ENCODE measurements at places on chromosomes 12 and 14.

DNA sequence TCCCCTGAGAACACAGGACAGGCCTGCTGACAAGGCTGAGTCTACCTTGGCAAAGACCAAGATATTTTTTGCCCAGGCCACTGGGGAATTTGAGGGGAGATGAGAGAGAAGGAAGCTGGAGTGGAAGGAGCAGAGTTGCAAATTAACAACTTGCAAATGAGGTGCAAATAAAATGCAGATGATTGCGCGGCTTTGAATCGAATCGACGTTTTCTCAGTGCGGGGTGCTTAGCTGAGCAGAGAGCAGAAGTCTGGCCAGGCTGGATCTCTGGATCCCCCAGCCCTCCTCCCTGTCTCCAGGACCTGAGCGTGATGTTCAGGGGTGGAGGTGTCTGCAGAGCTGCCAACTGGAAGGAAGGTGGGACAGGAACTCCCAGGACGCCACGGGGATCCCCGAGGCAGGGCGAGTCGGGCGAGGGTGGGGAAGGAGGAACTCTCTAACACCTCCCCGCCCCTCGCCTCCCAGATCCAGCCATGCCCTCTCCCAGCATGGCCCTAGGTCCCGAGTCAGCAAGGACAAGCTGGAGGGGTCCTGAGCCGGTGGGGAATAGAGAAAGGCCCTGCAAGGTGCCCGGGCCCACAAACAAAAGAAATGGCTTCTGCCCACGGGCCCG lies 527 bp upstream of the CARMIL3 start:
- no peak for DNase-seq

DNA sequence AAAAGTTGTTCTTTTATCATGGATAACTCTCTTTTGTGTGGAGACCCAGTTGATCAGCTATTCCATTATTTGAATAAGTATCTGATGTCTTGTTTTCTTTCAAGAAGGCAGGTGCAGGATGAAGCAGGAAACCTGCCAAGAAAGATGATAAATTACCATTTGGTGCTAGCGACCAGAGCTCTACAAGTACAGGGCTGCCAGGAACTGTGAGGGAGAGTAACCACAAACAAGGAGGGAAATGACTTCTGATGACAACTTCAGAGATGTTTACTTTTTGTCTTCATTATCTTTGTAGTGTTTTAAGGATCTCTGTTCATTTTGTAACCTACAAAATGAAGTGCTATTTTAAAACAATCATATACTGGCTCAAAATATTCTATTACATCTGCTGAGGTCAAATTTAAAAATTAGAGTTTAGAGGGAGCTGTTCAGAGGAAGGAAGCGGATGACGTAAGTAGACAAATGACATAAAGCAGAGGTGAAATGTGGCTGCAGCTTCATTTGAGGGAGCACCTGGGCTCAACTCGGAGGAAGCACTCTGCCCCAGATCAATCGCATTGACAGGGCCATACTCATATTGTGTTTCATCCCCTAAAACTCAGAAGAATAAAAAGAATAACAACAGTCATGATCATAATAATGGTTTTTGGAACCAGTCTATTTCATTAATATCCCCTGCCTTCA lies 226.8 kb downstream of the C12orf42 start:
- DNase-seq = no peak

GRCh38 chr12:124544311-124544970 lies 23.0 kb downstream of the NCOR2 start:
- DNase-seq = no peak

GRCh38 chr12:91240386-91241095 lies 57.9 kb upstream of the DCN start:
- no peak for DNase-seq

DNA sequence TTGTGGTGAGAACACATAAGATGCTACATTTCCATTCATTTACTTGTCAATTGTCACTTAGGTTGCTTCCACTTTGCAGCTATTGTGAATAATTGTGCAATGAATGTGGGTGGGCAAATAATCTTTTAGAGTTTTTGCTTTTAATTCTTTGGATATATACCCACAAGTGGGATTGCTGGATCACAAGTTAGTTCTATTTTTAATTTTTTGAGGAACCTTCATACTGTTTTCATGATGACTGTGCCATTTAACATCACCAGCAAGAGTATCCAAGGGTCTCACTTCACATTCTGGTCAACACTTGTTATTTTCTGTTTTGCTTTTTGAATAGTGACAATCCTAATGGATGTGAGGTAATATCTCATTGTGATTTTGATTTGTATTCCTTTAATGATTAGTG lies 10.5 kb downstream of the CLEC6A start:
- no peak for DNase-seq

DNA sequence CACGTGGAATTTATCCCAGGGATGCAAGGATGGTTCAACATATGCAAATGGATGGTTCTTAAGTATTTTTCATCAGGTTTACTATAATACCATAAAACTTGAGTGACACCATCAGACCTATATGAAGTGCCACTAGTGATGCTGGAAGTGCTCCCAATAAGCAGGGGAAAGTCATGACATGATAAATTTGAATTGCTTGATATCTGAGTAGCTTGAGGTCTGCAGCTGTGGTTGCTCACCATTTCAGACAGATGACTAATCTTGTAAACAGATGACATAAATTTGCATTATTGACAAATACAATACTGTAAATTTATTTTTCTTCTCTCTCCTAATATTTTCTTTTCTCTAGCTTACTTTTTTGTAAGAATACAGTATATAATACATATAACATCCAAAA lies 13.7 kb upstream of the PRPF39 start:
- DNase-seq = no peak

DNA sequence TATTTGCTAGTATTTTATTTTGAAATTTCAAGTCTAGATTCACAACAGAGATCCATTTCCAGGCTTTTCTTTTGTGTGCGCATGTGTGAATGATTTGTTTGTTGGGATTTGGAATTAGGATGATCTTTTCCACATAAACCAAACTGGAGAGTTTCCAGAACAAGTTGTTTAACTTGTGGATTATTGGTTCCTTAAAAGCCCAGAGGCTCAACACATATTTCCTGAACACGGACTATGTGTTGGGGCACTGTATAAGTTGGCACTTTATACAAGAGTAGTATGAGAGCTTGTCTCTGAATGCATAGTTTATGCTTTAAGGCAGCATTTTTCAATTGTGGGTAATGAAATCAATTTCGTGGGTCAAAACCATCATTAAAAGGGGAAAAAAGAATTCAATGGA lies 67.3 kb upstream of the FUT8 start:
- DNase-seq = no peak

DNA sequence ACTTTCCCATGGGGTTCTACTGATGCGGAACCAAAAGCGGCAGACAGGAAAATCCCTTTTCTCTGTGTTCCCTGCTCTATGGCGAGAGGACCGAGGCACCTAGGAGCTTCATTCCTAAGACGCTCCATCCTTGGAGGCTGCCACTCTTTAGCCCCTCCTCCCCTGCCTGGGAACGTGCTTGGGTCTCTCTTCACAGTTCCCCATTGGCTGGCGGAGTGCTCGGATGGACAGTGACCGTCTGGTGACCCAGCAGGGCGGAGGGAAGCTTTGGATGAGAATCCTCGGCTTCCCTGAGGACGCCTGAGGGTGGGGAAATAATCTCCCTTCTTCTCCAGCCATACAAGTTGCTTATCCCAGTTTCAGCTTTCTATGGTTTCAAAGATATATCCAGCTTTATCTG lies 37.3 kb downstream of the KCNA5 start:
- DNase-seq = no peak

- no peak for DNase-seq
Observed at GRCh38 chr14:50801706-50802105, 29.3 kb downstream of the NIN start.

DNA sequence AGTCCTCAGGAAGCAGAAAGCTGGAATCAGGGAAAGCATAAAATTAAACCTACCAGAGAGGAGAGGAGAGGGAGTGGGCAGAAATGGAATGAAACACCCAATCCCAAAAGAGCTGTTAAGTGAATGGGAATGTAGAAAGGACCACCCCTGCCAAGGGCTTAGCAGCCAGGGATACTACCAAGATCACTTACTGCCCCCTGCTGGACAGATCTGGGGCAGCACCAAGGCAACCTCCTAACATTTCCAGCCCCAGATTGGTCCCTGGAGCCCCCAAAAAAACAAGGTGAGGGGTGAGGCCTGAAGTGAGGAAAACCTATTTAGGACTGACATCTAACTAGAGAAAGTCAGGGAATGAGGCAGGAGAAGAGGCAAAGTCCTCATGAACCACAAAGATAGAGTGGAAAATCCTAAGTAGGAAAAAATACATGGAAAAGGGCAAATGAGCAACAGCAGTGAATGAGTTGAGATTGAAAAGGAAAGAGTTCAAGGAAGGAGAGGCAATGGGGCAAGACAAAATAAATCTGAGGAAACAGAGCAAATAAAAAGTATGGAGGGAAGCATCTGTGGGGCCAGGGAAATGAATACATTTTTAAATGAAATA lies 11.2 kb upstream of the FKBP11 start:
- DNase-seq = peak; percentile 82

DNA sequence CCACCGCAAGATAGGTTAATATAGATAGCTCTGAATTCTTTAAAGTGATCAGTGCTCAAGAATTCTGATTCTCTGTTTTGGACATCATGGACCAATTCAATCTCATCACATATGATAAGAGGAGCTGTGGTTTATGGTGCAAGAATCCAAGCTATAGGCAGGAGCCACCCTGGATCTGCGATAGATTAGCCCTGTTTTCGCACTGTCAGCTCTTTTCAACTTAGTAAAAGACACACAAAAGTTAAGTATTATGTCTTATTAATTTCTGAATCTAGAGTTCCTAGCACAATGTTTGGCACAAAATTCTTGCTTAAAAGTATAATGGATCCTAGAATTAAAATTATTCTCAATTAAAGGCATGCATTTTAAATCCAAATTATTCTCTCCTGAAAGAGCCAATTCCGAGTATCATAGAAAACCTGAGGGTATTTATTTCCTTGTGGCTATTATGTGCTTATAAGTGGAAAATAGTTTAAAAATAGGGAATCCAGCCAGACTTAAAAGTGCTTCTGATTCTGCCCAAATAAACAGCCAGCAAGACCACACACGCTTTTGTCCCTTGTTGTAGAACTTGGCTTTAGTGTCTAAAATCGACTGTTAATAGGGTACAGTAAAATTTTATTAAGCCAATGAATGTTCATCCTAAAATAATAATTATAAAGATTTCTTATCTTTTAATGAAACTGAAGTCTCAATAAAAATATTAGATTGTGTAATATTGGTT lies 184.9 kb upstream of the FLRT2 start:
- DNase-seq = no peak

- no peak for DNase-seq
Observed at GRCh38 chr12:1927051-1927680, 8.7 kb upstream of the CACNA2D4 start.

DNA sequence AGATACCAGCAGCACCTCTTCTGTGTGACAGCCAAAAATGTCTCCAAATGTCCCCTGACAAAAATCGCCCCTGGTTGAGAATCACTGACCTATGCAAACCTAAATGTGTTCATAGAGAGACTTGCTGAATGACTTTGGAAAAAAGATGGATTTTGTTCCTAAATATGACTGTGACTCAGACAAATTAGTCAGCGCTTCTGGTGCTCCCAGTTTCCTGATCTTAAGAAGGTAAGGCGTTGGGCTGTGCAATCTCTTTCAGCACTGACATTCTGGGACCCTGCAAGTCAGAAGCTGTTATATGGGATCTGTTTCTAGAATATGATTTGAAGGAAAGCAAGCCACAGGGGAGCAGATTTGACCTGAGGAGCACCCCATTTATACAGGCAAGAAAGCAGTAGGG lies 90.6 kb upstream of the PWP1 start:
- no peak for DNase-seq

DNA sequence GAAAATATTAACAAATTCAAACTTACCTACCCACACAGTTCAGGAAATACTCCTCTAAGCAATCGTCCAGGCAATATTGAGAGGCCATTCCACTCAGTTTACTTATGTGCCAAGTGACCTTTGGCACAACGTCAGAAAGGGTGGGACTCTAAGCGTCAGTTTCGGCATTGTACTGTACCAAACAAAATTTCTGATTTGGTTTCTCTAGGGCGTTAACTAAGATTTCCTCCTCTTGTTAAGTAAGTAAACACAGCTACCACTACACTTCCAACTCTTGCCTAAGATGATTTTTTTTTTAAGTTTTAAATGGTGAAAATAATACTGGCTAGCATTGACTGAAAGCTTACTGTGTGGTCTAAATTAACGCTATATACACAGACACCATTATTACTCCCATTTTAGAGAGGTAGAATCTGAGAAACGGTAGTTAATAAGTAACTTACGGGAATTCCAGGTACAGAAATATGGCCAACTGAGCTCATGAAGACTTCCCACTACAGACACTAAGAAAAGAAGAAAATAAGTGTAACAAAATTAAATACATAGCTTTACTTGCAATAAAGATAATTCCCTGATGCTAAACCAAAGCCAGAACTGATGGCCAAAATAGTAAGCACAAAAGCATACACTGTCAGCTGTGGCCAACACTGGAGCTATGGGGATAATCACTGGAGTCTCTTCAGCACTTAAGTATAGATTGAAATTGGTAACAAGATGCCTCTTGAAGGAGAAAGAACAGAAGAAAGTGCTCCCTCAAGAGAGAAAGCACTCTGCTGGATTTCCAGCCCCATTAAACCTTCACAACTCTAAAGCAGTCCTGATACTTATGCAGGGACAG lies 76.1 kb downstream of the EPS8 start:
- DNase-seq = no peak

DNA sequence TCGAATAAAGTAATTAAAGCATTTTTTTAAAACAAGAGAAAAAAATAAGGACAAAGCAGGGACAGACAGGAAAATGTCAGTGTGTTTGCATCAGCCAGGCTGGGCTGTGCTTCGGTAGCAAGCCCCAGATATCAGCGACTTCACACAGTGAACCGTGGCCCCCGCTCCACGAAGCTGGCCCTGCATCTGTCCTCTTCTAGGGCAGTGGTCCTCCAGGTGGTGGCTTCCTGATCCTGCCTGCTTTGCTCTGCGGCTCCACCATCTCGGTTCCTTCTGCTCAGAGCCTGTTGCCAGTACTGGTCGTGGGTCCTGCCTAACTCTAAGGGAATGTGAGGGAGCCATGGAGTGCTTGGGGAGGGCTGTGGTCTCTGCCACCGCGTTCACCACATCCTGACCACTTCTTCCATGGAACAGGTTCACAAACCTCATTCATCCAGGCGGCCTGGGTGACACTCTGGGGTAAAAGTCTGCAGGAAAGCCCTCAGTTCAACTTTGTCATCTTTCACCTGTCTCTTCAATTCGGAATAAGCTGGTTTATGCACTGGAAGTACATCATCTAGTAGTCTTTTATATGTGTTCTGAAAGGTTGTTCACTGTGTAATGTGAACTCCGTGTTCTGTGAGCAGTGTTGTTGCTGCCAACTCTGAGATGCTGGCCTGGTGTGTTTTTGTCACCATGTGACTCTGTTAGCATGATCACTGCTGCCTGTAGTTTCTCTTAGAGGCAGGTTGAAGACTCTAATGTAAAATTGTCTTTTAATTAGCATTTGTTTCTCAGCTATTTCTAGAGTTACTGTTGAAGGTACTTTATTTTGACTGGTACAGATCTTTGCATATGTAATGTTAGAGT lies 47.9 kb downstream of the ANKRD9 start:
- no peak for DNase-seq

DNA sequence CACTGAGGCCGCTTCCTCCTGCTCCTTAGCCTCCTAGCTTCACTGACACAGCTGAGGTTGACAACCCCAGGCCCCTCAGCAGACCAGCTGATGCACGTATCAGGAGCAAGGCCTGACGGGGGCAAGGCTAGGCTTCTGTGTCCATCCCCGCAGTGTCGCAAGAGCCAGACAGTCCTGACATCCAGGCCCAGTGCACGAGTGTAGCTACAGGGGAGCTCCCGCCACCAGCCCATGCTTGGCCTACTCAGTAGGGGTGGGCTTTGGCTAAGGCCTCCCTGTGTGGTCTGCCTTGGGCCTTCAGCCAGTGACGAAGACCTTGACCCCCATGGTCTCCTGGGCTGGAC lies 179.1 kb downstream of the DPF3 start:
- no peak for DNase-seq
